ENCODE measurements at places on chromosomes 2 and 18.

GRCh38 chr2:1585635-1586034, 158.7 kb downstream of the PXDN start:
- DNase-seq: no peak

GRCh38 chr2:144886862-144887261, 366.9 kb upstream of the ZEB2 start:
- DNase-seq: no peak

GRCh38 chr18:80250740-80251364, 3.5 kb upstream of the PARD6G start:
- DNase-seq: no peak

DNA sequence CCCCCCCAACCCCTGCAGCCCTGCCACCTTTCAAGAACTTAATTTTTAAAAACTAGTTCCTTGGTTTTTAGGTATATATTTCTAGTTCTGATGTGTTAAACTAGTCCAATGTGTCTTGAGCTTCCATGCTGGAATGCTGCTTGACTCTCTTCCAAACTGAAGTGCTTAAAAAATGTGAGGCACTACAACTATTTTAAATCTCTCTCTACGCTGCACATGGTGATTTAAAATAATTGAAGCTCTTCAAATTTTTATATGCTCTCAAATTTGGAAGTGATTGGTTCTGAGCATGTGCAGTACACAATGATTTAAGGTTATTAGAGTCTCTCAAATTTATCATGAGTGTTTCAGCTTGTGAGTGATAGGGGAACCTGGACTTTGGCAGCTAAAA, 192.6 kb upstream of the ZEB2 start:
- DNase-seq: no peak

GRCh38 chr18:62637807-62638687, 77.3 kb upstream of the PHLPP1 start:
- DNase-seq: no peak

- DNase-seq: no peak
Measured at GRCh38 chr2:25570161-25570845, 103.1 kb downstream of the DTNB start.

DNA sequence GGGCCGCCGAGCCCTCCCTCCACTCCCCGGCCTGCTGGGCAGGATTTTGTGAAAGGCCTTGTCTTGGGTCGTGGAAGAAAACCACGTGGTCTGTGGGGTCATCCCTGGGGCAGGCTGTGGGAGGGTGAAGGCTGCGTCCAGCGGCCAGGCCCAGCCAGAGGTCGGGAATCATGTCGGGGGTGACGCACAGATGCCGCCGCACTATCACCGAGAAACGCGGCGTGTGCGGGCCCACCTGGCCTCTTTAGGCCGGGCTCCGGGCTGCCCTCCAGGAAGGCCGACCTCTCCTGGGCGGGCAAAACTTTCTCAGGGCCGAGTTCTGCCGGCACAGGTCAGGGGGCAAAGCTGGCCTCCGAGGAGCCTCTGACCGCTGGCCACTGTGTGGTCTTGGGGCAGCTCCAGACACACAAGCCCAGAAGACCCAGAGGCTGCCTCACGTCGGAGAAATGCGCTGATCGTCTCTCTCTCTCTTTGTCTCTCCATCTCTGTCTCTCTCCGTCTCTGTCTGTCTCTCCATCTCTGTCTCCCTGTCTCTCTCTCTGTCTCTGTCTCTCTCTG, 28.4 kb downstream of the NFATC1 start:
- no peak for DNase-seq

DNA sequence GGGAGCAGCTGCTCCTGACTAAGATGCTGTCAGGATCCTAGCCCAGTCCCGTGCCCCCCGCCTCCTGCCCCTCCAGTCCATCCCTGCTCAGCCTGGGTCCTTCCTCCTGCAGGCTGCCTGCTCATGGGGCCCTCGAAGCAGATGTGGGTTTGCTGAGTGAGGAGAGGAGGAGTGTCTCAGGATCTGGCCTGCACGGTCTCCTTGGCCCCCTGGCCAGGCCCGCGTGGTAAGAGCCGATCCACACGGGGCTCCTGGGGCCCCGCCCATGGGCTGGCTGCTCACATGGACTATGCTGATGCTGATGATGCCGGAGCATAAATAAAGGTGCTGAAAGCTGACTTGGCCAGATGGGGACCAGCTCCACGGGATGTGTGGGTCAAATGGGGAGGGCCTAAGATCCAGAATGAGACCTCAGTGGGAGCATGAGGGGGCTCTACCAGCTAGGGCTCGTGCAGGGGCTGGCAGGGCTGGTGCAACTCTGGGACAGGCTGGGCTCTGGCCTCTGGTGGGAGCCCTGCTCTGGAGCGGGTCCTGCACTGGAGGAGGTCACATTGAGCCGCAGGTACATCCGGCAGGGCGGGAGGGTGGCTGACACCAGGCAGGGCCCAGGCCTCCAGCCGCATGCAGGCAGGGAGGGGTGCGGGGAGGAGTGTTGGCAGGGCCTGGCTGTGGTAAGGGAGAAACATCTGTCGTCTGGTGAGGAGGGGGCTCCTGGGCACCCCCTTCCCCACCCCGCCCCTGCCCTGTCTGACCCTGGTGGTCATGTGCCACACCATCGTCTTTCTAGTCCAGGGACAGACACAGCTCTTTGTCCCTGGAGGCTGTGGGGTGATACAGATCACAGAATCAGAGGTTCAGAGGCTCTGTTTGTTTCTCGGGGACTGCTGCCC, 275.3 kb upstream of the HDAC4 start:
- no peak for DNase-seq

DNA sequence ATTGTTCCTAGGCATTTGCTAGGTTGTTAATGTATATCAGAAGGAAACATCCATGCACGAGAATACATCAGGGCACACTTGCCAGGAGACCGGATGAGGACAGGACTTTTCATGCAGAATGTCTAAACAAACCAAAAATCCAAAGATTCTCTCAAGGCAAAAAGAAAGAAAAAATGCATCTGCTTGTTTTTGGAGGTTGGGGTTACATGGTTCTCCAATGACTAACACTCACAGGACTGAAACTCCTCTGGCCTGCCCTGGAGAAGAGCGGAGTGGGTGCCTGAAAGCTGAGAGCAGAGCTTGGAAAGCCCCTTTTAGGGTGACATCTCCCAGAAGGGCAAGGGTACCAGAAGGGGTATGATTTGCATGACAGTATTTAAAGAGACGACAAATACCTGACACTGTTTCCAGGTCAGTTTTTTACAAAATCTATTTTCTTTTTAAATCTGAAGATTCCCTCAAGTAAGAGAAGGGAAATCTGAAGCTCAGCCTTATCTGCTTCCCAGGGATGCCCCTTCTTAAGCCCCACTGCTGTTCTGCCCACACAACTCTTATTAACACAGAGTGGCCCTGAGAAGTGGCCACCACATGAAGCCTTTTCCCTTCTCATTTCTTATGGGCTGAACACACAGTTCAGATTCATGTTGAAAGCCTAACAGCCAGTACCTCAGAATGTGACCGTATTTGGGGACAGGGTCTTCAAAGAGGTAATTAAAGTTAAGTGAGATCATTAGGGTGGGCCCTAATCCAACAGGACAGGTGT, 216.4 kb downstream of the STK39 start:
- DNase-seq: no peak

DNA sequence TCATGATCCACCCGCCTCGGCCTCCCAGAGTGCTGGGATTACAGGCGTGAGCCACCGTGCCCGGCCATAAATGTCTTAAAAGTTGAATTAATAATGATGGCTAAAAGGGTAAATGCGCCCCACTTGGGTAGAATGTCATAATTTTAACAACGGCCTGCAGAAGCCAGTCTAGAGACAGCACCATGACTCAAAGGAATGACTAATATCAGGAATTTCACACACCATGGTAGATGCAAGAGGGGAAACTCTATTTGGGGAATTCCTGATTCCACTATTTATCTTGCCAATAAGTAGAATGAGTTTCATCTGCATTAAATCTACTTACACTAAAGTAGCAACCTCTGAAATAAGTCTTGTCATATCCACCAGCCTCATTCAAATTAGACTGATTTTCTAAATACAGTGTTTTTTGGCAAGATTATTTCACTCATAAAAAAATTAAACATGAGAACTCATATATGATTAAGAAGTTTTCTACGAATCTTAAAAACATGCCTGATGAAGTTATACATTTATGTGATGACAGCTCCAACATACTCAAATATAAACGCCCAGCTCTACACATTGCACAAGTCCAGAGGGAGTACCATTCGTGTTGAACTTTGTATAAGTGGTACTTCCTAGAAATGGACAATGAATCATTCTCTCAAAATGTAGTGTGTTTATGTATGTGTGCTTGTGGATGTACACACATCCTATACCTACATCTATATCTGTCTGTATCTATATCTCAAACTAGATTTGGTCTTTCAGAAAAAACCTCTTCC, 309.7 kb downstream of the IRS1 start:
- no peak for DNase-seq

DNA sequence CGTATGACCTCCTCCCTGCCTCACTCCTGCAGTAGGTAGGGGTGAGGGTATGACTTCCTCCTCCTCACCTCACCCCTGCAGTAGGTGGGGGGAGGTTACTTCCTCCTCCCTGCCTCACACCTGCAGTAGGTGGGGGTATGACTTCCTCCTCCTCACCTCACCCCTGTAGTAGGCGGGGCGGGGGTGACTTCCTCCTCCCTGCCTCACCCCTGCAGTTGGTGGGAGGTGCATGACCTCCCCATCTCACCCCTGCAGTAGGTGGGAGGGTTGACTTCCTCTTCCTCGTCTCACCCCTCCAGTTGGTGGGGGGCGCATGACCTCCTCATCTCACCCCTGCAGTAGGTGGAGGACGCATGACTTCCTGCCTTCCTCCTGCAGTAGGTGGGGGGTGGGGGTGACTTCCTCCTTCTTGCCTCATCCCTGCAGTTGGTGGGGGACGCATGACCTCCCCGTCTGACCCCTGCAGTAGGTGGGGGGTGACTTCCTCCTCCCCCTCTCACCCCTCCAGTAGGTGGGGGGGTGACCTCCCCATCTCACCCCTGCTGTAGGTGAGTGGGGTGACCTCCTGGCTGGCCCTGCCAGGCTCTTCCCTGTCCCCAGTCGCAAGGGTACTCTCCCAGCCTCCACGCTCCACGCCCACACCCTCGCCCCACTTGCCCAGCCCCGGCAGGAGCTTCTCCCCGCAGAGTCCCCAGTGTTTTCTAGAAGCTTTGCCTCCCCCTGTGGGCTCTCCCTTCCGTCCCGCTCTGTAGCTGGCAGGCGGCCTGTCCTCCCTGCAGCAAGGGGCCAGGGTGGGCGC, 39.3 kb downstream of the TSHZ1 start:
- no peak for DNase-seq

DNA sequence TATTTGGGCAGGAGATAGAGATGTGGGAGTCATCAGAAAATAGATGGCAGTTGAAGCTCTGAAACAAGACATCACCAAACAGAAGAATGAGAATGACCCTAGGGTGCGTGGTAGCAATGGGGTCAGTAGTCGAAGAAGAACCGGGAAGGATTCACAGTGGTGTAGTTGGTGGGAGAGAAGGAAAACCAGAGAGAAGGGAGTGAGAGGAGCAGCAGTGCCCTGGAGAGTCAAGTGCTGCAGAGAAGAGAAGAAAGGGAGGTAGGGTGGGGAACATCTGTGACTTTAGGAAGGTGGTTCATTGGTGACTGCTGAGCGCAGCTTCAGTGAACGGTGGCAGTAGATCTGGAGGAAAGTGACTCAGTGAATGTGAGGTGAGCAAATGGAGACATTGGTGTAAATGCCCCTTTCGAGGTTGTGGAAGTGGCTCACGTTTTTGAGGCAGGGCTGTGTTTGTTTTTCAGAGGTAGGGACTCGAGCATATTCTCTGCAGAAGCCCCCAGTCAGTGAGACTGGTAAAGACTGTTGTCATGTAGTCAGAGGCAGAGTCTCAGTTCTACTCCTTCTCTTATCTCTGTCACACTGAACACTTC, 36.4 kb downstream of the CDC42EP3 start:
- no peak for DNase-seq

DNA sequence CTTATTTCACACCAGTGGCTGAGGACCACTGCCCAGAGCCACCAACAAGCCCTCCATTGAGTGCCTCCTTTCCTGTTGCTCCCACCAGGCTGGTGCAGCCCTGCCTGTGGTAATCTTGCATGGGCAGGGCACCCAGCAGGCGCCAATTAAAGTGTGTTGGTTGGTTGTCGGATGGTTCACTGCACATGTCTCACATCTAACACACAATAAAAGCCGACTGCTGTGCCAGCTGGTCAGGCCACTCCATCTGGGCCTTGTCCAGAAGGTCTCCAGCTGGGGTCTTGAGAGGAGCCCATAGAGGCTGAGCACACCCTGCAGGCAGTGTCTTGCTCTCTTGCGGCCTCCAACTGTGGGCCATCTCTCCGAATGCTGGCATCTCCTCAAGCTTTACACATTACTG, 494.8 kb upstream of the KLHL29 start:
- DNase-seq: no peak

GRCh38 chr2:70258532-70258875, 567 bp downstream of the PCYOX1 start:
- DNase-seq: peak; percentile 47

DNA sequence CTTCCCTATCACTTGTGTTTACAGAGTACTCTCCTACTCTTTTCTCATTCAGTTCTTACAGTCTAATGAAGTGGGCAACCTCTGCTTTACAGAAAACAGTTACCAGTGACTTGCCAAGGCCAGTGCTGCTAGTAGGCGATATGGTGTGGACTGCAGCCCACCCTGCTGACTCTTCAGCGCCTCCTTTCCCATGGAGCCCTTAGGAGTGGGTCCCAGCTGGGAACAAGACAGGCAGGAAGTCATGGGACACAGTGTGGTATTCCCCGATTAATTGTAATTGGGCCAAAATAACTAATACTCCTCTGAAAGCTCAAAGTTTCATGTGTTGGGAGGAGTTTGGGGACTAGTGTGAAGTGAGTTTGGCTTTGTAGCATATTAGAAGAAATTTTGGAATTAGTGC, 120.1 kb upstream of the EML6 start:
- DNase-seq: no peak

- no peak for DNase-seq
Measured at GRCh38 chr2:48114256-48114655, 208.0 kb upstream of the FBXO11 start.

DNA sequence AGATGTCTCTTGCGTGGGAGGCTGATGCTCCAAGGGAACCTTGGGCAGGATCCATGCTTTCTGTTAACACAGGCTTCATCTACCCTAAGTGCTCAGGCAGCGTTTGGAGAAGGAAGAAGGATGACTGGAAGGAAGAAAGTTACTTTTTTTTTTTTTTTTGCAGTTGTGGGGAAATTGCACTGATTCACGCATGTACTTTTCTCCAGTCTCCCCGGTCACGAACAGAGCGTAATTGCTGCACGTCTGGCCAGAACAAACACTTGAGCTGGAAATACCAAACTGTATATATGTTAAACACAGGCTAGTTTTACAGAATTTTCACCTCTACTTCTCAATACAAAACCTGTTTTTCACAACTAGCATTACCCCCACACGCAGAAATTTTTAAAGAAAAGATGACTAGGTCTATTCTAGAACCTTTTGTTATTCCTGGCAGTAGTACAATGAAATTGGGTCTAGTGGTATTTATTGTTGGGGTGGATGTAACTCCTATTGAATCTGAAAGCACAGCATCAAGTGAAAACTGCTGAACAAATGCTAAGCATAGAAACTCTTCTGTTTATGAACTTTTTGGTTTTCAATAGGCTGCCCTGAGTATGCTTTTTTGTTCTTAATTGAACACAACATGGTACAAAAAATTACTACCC, 9.3 kb upstream of the SCYGR5 start:
- DNase-seq: no peak
